ENCODE measurements at places on chromosomes 11 and 22.

DNA sequence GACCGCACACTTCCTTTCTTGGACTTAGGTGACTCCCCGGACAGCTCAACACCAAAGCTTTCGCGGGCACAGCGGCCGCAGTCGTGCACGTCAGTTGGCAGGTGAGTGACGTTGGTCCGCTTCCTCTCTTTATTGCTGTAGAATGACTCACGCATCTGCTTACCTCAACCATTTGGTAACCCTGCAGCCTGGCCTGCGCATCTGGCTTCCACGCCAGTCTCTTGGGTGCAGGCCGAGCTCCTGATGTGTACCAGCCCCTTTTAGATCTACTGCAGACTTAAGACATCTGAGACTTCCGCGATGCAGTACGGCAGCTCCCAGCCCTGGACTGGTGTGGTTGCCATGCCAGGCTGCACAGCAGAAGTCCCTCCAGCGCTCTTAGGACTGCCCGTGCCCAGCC is 12.4 kb upstream of the TRMU start:
- no peak for DNase-seq

DNA sequence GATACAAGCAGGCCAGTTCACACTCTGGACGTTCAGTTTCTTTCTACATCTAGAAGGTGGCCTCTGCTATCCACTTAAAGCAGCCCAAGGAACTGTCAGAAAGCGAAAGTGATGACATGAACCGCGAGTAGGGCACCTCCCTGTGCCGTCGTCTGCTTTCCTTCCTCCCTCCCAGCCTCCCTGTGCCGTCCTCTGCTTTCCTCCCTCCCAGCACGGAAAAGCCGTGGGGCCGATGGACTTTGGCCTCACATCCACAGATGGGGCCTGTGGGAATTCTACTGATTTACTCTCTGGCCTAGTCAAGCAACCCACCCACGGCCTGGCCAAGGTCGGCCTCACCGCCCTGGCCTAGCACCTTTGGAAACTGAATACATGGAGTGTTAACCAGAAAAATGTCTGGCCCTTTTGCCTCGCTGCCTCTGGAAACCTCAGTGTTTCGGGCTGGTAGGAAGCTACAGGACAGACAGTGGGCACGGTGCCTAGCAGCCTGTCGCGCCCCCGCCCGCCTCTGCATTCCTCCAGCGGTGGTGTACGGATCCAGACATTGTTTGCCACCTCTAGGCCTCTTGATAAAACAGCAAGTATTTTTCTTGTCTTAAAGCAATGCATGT is 14.2 kb downstream of the PEX26 start:
- no peak for DNase-seq

DNA sequence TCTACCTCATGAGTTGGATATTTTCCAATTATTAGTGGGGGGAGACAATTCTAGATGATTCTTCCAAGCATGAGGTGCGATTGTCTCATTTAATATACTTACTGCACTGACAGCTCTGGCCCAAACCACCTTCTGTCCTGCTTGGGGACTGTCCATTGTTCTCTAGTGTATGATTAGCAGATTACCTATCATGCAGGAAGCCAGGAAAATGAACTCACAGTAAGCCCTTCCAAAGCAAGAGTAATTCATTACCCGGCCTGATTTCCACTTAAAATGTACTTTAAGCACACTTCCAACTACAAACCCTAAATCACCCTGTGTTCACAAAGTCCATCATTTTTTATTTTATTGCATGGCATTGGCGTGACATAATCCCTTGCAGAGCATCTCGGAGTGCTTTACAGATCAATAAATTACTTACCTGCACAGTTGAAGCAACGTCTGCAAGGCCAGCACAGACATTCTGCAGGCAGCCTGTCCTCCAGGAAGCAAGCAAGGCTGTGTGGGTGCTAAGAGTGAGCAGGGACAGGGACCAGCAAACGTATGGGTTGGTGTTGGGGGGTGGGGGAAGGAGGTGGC is 838.2 kb downstream of the NTM start:
- no peak for DNase-seq

GRCh38 chr11:18193010-18193409 is 20.4 kb downstream of the MRGPRX4 start:
- no peak for DNase-seq

- DNase-seq = no peak
Measured at GRCh38 chr11:128448200-128448886, 139.0 kb downstream of the ETS1 start.

DNA sequence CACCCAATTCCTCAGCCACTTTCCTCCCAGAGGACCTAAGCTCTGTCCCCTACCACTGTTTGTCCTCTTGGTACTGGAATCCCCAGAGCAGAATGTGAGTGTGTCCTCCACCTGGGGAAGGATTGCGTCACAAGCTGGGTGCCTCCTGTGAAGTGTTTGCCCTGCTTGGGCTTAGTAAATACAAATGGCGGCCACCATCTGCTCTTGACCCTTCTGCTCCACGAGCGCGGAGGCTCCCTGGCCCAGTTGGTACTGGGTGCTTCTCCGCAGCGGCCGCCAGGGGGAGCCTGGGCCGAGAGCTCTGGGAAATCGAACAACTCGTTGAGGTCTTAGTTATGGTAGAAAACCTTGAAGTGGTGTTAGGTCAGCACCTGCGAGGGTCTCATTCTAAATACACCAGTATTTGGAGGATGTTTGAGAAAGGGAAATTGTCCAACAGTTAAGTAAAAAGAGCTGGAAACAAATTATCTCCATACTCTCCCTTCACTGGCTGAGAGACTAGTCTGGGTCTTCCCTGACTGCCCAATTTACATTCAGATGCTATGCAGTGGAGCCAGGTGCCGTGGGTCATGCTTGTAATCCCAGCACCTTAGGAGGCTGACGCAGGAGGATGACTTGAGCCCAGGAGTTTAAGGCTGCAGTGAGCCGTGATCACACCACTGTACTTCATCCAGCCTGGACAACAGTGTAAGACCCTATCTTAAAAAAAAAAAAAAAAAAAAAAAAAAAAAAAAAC is 74.6 kb upstream of the TEAD1 start:
- no peak for DNase-seq

GRCh38 chr22:45478108-45478771 is 24.4 kb upstream of the FBLN1 start:
- DNase-seq = no peak

All from cortex of kidney (tissue), 1 donor.